Stimulated activated CD4-positive, alpha-beta T cell treated with anti-CD3 and anti-CD28 coated beads, Interleukin-4, amount 100 ng/mL, for 1 hour (primary cell): ENCODE measurements at places on chromosomes 11 and 22.

DNA sequence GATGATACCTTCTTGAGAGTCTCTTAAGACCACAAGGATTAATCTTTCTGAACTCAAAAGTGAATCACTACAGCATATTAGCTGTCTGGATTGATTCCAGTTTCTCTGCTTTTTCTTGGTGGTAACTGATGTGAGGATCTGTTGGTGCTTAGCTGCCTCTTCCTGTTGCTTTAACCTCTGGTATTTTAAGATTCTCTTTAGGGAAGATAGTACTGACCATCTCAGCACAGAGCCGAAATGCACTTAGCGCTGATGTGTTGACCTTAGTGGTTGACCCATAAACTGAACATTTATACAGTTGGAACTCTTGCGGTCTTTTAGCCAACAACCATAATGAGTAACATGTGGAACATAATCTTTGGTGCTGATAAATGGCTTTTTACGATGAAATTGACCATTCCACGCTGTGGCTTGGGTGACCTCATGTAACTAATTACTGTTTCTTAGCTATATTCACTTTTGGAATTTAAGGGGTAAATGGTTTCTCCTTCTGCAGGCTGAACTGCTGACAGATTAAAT, 33.7 kb downstream of the APLP2 start:
- no peak for DNase-seq

- DNase-seq, result no peak
Observed at GRCh38 chr11:72548463-72548862, 114.1 kb upstream of the CLPB start.

GRCh38 chr11:118272001-118272400, 7.9 kb upstream of the MPZL2 start:
- no peak for DNase-seq

GRCh38 chr22:46390652-46391301, 55.3 kb downstream of the TRMU start:
- no peak for DNase-seq

DNA sequence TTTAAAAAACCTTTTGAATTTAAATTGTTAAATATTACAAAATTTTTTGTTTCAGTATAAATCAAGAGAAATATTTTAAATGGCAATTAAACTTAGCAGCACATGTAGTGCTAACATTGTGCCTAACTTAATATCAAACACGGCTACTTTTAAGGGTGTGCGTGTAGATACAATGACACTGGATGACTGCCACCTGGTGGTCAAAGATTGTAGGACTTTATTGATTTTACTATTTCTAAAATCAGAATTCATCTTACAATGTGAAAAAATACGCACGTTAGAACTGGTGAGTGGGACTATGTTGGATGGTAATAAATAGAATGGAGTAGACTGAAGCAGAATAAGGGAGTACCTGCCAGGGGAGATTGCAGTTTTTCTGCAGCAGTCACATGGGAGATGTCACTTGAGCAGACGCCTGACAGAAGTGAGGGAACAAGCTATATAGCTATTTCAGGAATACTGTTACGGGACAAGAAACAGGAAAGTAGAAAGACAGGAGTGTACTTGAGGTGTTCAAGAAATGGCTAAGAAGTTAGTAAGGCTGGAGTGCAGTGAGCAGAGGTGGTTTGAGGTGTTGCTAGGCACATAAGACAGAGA, 52.9 kb downstream of the UVRAG start:
- peak; percentile 9 for DNase-seq

DNA sequence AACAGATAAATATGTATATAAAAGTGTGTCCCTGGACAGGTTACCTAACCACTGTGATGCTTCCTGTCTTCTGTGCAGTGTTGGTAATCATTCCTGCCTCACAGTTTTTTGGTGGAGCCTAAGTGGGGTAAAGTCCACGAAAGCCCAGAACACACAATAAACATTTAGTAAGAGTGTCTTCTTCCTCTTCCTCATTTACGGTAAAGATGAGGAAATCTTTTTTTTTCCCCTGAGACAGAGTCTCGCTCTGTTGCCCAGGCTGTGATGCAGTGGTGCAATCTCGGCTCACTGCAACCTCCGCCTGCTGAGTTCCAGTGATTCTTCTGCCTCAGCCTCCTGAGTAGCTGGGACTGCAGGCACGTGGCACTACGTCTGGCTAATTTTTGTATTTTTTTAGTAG, 117.1 kb downstream of the LDLRAD3 start:
- DNase-seq, result no peak

- DNase-seq, result no peak
Observed at GRCh38 chr11:47850337-47850736, 2.2 kb upstream of the NUP160 start.
